ENCODE measurements at places on chromosomes 4 and X.

GRCh38 chr4:121551881-121552280, 144.9 kb downstream of the ANXA5 start:
- no peak for DNase-seq

DNA sequence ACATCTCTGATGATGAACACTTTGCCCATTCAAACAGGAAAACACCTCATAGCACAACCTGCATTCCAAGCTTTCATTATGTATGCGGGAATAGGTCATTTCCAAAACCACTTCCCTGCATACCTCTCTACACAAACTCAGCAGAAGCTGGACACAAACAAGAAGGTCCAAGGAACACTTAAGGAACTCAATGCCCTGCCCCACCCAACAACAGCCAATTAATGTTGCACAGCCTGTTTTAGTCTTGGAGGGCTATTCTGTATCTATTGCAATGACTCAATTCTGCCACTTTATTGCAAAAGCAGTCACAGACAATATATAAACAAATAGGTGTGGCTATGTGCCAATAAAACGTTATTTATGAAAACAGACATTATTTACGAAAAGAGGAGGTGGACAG, 16.7 kb downstream of the OPHN1 start:
- DNase-seq, result no peak

DNA sequence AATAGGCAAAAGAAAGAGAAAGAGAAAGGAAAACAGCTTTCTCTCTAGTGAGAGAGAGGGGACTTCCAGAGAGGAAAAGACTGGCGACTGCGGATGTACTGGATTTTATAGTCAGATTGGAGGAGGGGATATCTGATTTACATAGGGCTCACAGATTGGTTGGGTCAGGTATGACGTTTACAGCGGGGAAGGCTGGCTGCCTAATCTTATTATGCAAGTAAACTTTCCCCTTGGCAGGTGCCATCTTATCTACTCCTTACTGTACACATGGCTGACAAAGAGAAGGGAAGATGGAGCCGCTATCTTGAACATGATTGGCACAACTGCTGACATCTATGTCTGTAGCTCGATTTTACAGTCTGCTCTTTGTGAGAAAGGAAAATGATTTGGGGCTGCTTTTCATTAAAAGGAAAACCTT, 25.4 kb downstream of the RBPJ start:
- DNase-seq, result no peak

GRCh38 chr4:151652841-151653547, 107.8 kb downstream of the GATB start:
- no peak for DNase-seq

- no peak for DNase-seq
These were observed 2.6 kb downstream of the COX18 start for GRCh38 chr4:73066928-73067327.

All from stimulated activated CD4-positive, alpha-beta T cell treated with anti-CD3 and anti-CD28 coated beads, Interleukin-4, amount 100 ng/mL, for 48 hours (primary cell).